ENCODE measurements at places on chromosomes 6 and 20.
A peak's percentile ranks its signal among the peaks of the same experiment; 100 is the strongest.

GRCh38 chr6:85600713-85601313 is 7.2 kb upstream of the SNX14 start:
- H3K4me1 ChIP-seq, result no peaks in the 10 kb centered on the region
- DNase-seq, result no peak
- peaks cover 3% of the 10 kb centered on the region for H3K27me3 ChIP-seq
- H3K36me3 ChIP-seq, result no peaks in the 10 kb centered on the region

DNA sequence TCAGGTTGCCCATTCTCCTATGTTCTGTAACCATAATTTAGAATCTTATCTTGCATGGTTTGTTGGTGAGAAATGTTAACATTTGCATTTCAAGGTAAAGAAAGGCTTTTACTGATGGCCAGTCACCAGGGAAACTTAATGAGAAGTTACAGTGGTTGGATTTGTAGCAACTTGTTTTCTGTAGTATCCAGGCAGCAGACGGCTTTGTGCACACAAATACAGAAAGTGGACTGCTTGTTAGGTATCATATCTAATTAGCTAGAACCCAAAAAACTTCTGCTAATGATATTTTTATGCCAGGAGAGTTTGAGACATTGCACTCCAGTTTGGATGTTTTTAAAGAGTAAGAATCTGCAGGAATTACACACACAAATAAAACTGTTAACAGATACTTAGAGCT is 578.0 kb downstream of the DOK5 start:
- H3K4me1 ChIP-seq, result no peaks in the 10 kb centered on the region
- no peak for DNase-seq
- H3K27me3 ChIP-seq, result no peaks in the 10 kb centered on the region
- H3K36me3 ChIP-seq, result peaks cover 17% of the 10 kb centered on the region
- H3K27ac ChIP-seq, result no peak overlapping the region
- H3K4me3 ChIP-seq, result no peak overlapping the region

- peaks cover 3% of the 10 kb centered on the region for H3K36me3 ChIP-seq
- H3K27ac ChIP-seq, result no peak overlapping the region
- H3K27me3 ChIP-seq, result no peaks in the 10 kb centered on the region
- H3K4me3 ChIP-seq, result no peak overlapping the region
Observed at GRCh38 chr6:15368873-15369272, 123.0 kb downstream of the JARID2 start.

- no peak overlapping the region for H3K27ac ChIP-seq
- H3K4me1 ChIP-seq, result peaks cover 18% of the 10 kb centered on the region
- no peaks in the 10 kb centered on the region for H3K36me3 ChIP-seq
- H3K4me3 ChIP-seq, result no peak overlapping the region
- H3K27me3 ChIP-seq, result no peaks in the 10 kb centered on the region
- DNase-seq, result no peak
Observed at GRCh38 chr6:25458485-25458884, 179.3 kb downstream of the CARMIL1 start.

DNA sequence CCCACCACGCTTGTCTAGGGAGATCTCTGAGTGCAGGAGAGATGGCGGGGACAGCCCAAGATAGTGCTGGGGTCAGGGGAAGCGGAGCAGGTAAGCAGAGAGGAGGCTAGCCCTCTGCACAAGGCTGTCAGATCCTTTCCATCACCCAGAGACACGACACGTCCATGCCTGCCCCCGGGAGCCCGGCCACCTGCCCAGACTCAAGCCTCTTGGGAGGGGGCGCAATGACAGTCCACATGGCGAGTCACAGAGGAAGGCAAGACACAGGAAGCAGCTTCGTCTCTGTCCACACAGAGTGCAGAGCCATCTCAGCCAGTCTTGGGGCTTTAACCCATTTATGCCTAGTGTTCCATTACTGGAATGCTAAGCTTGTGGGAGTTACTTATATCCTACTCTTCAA is 78.4 kb downstream of the PREX1 start:
- H3K4me1 ChIP-seq, result peaks cover 35% of the 10 kb centered on the region
- DNase-seq, result no peak
- H3K27me3 ChIP-seq, result no peaks in the 10 kb centered on the region

DNA sequence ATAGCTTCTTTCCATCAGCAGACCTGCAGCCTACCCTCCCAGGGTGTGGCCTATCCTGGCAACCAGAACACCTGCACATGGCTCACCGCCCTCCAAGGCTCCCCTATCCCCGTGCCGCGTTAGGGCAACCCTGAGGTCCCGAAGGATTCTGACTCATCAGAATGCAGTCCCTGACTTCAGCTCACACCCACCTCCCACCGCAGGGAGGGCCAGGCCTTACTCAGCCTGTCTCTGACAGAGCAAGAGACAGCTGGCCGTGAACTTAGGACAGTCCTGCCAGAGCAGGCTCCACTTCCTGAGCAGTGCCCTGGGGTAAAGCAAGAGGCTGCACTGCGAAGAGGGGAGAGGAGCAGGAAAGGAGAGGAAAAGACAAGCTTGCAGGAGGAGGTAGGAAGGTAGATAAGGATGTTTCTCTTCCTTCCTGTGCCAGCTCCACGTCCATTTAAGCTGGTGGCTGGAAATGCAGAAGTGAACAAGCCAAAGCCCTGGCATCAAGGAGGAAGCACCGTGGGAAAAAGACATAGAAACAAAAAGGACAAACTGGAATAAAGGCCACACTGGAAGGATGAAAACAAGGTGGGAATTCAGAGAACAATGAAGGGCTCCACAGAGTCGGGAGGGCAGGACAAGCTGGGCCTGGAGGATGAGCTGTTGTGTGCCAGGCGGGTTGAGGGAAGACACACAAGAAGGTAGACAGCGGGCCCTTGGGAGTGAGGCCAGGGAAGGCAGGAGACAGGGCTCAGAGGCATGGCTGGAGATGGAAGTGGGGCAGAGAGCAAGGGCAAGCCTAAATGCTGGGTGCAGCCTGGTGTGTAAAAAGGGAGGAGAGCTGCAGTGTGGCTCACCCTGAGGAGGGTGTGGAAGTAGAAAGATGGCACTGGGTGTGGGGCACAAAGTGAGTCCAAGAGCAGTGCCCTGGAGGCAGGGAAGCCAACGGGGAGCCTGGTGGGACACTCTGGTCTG is 102.7 kb downstream of the SLC23A2 start:
- DNase-seq, result no peak
- no peaks in the 10 kb centered on the region for H3K27me3 ChIP-seq
- no peak overlapping the region for H3K27ac ChIP-seq
- H3K4me3 ChIP-seq, result no peak overlapping the region

DNA sequence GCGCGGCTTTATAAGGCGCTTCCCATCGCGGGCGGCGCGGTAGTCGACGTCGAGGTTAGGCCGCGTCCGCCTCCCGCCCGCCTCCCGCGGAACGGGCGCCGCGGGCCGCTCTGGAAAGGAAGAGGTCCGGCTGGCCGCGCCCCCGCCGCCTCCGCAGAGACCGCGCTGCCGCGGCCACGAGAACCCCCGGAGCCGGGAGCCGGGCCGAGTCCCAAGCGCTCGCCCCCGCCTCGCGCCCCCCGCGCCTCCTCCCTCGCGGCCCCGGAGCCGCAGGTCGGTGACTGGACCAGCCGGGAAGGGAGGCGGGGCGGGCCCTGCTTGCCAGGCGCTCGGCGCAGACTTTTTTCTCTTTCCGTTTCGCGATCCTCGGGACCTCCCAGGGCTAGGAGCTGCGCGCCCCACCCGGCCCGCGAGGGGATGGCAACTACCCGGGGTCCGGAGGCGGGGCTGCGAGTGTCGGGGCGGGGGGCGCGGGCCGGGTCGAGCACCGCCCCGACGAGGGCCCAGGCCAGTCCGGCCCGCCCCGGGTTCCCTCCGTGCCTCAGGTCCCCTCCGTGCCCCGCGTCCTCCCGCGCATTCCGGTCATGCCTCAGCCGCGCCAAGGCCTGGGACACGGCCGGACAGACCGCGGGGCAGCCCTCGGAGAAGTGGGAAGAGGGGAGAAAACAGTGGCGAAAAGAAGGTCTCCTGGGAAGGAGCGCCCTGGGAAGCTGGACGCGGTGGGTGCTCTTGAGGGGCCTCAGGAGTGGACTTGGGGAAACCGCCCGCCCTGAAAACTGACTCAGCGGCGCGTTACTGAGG is 417 bp upstream of the PXDC1 start:
- no peaks in the 10 kb centered on the region for H3K36me3 ChIP-seq
- H3K4me3 ChIP-seq, result peak overlapping the region; percentile 75
- peaks cover 20% of the 10 kb centered on the region for H3K4me1 ChIP-seq
- no peak overlapping the region for H3K27ac ChIP-seq

- DNase-seq, result no peak
- H3K4me1 ChIP-seq, result peaks cover 2% of the 10 kb centered on the region
- H3K27me3 ChIP-seq, result peaks cover 8% of the 10 kb centered on the region
- no peak overlapping the region for H3K27ac ChIP-seq
Observed at GRCh38 chr20:47792021-47792618, 6.8 kb upstream of the SULF2 start.

- no peaks in the 10 kb centered on the region for H3K4me1 ChIP-seq
- no peaks in the 10 kb centered on the region for H3K36me3 ChIP-seq
- no peak overlapping the region for H3K27ac ChIP-seq
- no peaks in the 10 kb centered on the region for H3K27me3 ChIP-seq
Observed at GRCh38 chr20:22106308-22106938, 401.0 kb downstream of the PAX1 start.

DNA sequence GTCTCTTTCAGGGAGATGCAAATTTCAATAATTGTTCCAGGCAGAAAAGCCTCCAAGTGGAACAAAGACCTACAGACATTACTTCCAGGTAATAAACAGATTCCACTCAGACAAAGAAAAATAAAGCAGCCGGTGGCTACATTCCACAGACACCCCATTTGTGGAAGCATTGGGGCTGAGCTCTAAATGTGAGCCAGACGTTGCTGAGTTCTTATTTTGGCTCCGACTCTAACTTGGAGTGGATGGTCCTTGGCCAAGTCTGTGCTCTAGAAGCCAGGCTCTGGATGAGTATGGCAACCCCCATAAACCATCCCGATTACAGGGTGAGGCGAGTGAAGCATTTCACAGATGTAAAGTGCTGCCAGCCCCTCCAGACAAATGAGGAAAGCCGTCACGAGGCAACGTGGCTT is 6.6 kb downstream of the TRAM2 start:
- H3K4me3 ChIP-seq, result no peak overlapping the region
- H3K36me3 ChIP-seq, result no peaks in the 10 kb centered on the region
- H3K27me3 ChIP-seq, result no peaks in the 10 kb centered on the region
- peaks cover 59% of the 10 kb centered on the region for H3K4me1 ChIP-seq

- no peaks in the 10 kb centered on the region for H3K36me3 ChIP-seq
- DNase-seq, result no peak
- H3K27ac ChIP-seq, result no peak overlapping the region
Observed at GRCh38 chr6:101534386-101534785, 140.9 kb downstream of the GRIK2 start.
